H54 (cell line): ENCODE measurements at places on chromosomes 5 and 9.

DNA sequence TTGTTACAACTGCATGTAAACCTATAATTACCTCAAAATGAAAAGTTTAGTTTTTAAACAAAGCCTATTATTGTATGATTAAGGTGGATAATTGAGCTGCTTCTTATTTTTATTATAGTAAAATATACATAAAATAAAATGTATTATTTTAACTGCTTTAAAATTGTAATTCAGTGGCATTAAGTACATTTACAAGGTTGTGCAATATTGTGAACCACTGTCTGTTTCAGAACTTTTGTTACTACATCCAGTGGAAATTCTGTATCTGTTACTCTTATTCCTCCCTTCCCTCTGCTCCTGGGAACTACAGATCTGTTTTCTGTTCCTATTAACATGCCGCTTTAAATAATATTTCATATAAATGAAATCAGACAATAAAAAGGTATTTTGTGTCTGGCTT, 37.1 kb downstream of the ITGA1 start:
- DNase-seq = no peak

GRCh38 chr5:144393641-144394435, 223.2 kb downstream of the KCTD16 start:
- no peak for DNase-seq

GRCh38 chr9:137057545-137057944, 3.7 kb upstream of the ENTPD2 start:
- no peak for DNase-seq

- no peak for DNase-seq
These were observed 568.7 kb upstream of the ADAMTS16 start for GRCh38 chr5:4571248-4571948.

- DNase-seq = no peak
These were observed 683.3 kb downstream of the MAT2B start for GRCh38 chr5:164188733-164189148.

DNA sequence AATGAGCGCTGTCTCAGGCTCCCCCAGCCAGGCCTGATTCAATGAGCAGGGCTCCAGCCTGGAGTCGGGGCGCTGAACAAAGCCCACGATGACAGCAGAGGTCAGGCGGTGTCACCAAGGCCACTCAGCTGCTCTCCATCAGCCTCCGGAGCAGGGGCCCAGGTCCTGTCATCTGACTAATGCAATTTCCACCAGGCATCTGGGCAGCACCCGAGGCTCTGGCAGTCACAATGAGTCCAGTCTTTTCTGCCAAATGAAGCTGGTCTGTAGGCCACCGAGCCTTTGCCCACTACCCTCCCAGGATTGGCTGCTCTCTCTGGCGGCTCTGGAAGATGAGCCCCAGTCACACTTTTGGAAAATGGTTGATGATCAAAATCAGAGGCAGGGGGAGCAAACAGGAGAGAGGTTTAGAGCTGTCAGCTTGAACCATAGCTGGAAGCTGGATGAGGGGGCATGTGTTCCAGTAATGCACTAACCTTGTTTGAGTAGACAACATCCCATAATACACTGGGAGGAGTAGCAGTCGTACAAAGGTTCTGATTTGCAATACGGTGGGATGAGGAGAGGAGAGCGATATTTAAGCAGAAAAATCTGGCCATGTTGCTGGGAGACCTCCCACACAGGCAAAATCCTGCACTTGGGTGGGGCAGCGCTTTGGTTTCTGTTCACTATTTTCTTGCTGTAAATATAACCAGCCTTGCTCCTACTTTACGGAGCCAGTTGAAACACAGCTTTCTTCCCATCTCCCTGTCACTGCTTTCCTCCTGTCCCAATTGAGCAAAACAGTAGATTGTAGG, 306.4 kb upstream of the PANK3 start:
- DNase-seq = no peak

GRCh38 chr5:180395540-180396274, 42.6 kb upstream of the GFPT2 start:
- no peak for DNase-seq

GRCh38 chr5:24428345-24428744, 216.4 kb downstream of the CDH10 start:
- DNase-seq = no peak

DNA sequence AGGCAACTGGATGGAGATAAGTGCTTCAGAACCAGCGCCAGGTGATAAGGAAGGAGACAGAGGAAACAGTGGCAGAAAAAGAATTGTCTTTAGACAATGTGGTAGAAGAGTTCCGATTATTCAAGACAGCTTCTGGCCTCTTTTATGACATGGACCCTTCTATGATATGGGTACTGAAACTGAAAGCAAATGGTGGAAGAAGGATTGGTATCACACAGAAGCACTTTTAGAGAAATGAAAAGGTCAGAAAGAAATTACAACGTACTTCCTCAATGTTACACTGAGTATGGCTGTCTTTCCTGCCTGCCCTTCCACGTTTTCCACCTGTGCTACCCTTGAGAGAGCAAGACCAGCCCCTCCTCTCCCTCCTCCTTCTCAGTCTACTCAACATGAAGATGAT, 959.3 kb downstream of the DNAH5 start:
- no peak for DNase-seq
